ENCODE measurements at places on chromosomes 6 and 20.

GRCh38 chr6:111677249-111677990, 71.7 kb upstream of the TRAF3IP2 start:
- DNase-seq, result no peak

DNA sequence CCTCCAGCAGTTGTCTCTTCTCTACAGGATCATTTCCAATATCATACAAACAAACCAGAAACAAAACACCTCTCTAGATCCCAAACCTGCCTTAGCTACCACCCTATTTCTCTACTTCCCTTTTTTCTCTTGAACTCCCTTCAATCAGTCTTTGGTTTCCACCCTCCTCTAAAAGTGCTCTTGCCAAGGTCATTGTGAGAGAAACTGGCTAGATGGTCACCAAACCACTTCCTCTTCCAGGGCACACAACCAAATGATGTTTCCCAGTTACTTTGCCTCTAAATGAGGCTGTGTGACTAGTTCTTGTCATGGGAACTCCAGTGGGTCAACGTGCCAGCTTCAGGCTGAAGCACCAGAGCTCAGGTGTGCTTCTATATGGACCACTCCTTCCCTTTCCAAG, 85.8 kb upstream of the ARMC2 start:
- no peak for DNase-seq

GRCh38 chr20:13613917-13614316, 24.8 kb downstream of the TASP1 start:
- DNase-seq, result no peak

DNA sequence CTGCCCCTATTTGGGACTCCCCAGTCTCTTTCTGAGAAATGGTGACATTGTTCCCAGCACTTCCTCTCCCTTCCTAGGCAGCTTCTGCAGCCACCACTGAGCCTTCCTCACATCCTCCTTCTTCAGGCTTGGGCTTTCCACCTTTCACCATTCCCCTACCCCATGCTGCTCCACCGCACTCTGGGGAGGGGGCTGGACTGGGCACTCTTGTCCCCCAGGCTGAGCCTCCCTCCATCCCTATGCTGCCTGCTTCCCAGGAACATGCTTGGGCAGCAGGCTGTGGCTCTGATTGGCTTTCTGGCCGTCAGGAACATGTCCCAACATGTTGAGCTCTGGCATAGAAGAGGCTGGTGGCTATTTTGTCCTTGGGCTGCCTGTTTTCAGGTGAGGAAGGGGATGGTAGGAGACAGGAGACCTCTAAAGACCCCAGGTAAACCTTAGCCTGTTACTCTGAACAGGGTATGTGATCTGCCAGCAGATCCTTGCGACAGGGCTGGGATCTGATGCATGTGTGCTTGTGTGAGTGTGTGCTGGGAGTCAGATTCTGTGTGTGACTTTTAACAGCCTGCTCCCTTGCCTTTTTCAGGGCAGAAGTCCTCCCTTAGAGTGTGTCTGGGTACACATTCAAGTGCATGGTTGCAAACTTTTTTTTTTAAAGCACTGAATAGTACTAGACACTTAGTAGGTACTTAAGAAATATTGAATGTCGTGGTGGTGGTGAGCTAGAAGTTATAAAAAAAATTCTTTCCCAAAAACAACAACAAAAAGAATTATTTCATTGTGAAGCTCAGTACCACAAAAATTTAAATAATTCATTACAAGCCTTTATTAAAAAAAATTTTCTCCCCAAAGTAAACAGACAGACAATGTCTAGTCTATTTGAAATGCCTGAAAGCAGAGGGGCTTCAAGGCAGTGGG, 2.1 kb upstream of the CDKN1A start:
- DNase-seq, result no peak

DNA sequence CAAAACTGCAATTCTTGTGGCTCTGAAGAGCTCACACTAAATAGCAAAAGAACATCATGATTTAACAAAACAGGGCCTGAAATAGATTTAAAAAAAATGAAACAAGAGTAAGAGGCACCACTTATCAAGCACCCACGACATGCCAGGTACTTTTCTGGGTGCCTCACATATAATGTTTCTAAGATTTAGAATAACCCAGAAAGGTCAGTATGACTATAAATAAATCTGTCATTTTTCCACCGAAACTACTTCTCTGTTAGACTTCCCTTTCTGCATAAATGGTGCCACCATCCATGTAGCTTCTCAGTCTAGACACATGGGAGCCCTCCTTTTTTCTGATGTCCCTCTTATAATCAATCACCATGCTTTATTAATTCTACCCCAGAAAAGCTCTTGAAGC, 652.4 kb upstream of the CHD6 start:
- no peak for DNase-seq

- no peak for DNase-seq
These were observed 6.9 kb upstream of the NSFL1C start for GRCh38 chr20:1473246-1474220.

Data from stimulated activated CD4-positive, alpha-beta T cell treated with anti-CD3 and anti-CD28 coated beads, Interleukin-4, amount 100 ng/mL, for 1 hour (primary cell).